ENCODE measurements at places on chromosomes 2 and 18. TPM values are rescaled to one million over a fixed set of nuclear protein-coding genes. Genes with fewer than 3 reads are reported as not detected.

DNA sequence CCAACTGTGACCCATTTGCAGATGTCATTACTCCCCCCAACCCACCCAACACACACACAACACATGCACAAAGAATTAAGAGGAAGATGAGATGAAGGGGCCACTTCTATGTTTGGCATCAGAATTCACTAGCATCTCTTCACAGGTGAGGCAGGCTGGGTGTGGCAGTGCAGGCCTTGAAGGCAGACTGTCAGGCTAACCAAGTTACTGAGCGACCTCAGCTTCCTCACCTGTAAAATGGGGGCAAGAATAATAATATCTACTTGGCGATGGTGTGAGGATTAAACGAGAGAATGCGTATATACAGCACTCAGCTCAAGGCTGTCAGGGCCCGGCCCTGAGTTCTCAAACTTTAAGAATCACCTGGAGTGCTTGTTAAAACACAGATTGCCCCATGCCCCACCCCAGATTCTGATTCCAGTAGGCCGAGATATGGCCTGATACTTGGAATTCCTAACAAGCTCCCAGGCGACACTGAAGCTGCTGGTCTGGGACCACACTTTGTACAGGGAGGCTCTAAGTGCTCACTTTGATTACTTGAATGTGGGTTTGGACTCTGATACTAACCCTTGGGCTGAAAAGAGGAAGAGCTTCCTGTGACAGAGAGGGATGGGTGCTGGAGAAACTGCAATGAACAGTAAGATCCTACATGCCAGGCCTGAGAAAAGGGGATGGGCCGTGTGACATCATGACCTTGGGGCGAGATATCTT lies 1.1 kb downstream of the ACTG2 start:
- no peak for DNase-seq
- H3K4me1 ChIP-seq, result no peaks in the 10 kb centered on the region
- no peak overlapping the region for H3K4me3 ChIP-seq
- H3K36me3 ChIP-seq, result no peaks in the 10 kb centered on the region
- H3K27me3 ChIP-seq, result peaks cover 4% of the 10 kb centered on the region
- H3K27ac ChIP-seq, result no peak overlapping the region

- no peaks in the 10 kb centered on the region for H3K36me3 ChIP-seq
- no peaks in the 10 kb centered on the region for H3K4me1 ChIP-seq
- H3K27ac ChIP-seq, result no peak overlapping the region
These were observed 55.7 kb upstream of the ACTR3 start for GRCh38 chr2:113834051-113834730.

DNA sequence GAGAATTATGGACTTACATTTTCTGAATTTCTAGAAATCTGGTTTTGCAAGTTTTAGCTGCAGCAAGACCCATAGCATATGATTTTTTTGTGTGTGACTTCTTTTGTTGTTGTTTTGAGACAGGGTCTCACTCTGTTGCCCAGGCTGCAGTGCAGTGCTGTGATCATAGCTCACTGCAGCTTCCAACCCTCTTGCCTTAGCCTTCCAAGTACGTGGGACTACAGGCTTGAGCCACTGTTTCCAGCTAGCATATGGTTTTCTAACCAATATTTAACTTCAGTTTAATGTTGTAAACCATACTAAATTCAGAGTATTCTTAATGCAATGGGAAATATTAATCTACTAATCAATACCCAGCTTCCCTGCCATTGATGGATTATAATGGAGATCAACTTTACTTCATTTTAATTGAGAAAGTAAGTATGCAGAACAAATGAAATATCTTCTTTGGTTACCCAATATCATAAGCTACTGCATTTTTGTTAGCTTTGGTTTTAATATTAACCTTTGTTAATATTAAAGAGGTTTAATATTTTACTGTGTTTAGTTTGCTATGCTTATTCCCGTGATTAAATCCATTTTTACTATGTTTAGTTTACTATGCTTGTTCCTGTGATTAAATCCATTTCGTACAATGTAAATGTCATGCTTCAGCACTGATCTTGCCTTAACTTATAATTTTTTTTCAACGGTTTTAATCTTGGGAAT lies 273.4 kb upstream of the TMEFF2 start:
- no peak overlapping the region for H3K27ac ChIP-seq
- H3K4me3 ChIP-seq, result no peak overlapping the region
- no peaks in the 10 kb centered on the region for H3K4me1 ChIP-seq
- no peaks in the 10 kb centered on the region for H3K36me3 ChIP-seq
- H3K27me3 ChIP-seq, result no peaks in the 10 kb centered on the region

- no peaks in the 10 kb centered on the region for H3K36me3 ChIP-seq
- no peak for DNase-seq
- no peak overlapping the region for H3K4me3 ChIP-seq
- no peak overlapping the region for H3K27ac ChIP-seq
- H3K4me1 ChIP-seq, result no peaks in the 10 kb centered on the region
These were observed 120.0 kb upstream of the TTN start for GRCh38 chr2:178927173-178927572.

DNA sequence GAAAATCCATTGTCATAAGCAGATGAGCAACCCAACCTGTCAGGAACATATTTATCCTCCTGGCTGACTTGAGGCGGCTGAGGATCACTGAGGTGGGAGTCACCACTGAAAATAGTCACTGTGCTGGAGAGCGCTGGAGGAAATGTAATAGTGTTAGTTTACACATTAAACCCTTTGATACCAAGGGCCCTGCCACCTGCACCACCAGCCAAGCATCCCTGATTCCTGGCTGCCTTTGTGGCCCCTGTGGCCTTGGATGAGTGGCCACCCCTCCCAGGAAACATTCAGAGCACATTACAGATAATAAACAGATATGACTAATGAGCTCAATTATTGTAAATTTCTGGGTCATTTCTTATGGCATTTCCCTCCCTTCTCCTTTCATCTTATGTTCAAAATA lies 105.9 kb downstream of the LYPD1 start:
- H3K27me3 ChIP-seq, result no peaks in the 10 kb centered on the region
- no peaks in the 10 kb centered on the region for H3K4me1 ChIP-seq
- DNase-seq, result no peak
- no peak overlapping the region for H3K27ac ChIP-seq

- H3K4me3 ChIP-seq, result no peak overlapping the region
- no peaks in the 10 kb centered on the region for H3K4me1 ChIP-seq
- no peaks in the 10 kb centered on the region for H3K27me3 ChIP-seq
- H3K36me3 ChIP-seq, result no peaks in the 10 kb centered on the region
- no peak for DNase-seq
These were observed 42.7 kb upstream of the REG3G start for GRCh38 chr2:78982638-78983330.

DNA sequence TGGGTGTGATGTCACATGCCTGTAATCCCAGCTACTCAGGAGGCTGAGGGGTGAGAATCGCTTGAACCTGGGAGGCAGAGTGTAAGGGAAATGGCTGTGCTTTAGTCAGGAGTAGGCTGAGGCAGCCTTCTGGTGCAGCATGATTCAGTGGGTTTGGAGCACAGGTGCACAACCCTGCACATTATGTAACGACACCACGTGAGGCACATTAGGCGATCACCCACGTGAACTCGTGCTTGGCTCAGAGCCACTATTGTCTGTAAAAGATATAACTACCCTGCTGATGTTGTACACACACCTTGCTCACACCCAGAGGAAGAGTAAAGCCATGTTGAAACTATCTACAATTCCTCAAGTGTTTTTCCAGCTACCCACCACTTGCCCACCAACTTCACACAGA lies 54.8 kb upstream of the ZC3H15 start:
- H3K27ac ChIP-seq, result no peak overlapping the region
- H3K4me1 ChIP-seq, result peaks cover 7% of the 10 kb centered on the region
- no peak overlapping the region for H3K4me3 ChIP-seq
- no peak for DNase-seq
- no peaks in the 10 kb centered on the region for H3K27me3 ChIP-seq

- no peak overlapping the region for H3K27ac ChIP-seq
- H3K27me3 ChIP-seq, result no peaks in the 10 kb centered on the region
- DNase-seq, result no peak
- no peak overlapping the region for H3K4me3 ChIP-seq
- H3K36me3 ChIP-seq, result peaks cover 32% of the 10 kb centered on the region
These were observed 900 bp downstream of the C18orf32 start for GRCh38 chr18:49486134-49486533.

DNA sequence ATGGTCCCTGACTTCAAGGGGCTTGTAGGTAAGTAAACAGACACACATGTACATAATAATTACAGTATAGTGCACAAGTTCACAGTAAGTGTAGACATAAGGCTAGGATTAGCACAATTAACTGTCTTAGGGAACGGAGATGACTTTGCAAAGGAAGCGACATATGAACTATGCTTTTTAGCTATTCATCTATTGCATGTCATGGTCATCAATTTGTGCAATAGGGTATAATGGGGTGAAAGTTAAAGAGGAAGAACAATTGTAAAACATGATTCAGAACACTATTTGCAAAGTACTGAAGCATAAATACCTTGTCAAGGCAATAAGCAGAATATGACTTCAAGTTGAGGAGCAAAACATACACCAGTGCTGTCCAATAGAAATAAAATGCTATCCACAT lies 112.3 kb upstream of the SLC8A1 start:
- H3K4me3 ChIP-seq, result no peak overlapping the region
- no peaks in the 10 kb centered on the region for H3K4me1 ChIP-seq
- H3K27me3 ChIP-seq, result no peaks in the 10 kb centered on the region
- no peak overlapping the region for H3K27ac ChIP-seq

- no peaks in the 10 kb centered on the region for H3K36me3 ChIP-seq
- no peak overlapping the region for H3K4me3 ChIP-seq
- DNase-seq, result no peak
- no peaks in the 10 kb centered on the region for H3K4me1 ChIP-seq
These were observed 102.2 kb upstream of the MSH2 start for GRCh38 chr2:47300609-47301276.

GRCh38 chr2:233940376-233941276 lies 23.5 kb downstream of the TRPM8 start:
- no peaks in the 10 kb centered on the region for H3K36me3 ChIP-seq
- no peak overlapping the region for H3K27ac ChIP-seq
- H3K27me3 ChIP-seq, result peaks cover 11% of the 10 kb centered on the region
- no peak overlapping the region for H3K4me3 ChIP-seq
- no peak for DNase-seq

DNA sequence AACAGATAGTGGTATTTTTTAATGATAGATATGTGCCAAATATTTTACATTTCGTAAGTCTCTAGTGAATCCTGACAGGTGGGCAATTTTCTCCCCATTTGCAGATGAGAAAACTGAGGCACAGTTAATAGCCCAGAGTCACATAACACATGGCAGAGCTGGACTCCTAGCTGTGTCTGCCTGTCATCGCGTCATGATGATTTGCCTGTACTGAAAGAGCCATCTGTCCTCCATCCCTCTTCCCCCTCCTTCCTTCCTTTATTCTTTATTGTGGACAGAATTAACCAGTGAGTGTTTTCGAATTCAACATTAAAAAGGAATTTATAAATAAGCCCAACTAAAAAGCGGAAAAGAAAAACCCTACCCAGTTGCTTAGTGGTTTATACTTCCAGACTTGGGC lies 3.2 kb downstream of the DNAJB2 start:
- H3K27ac ChIP-seq, result no peak overlapping the region
- no peak for DNase-seq
- peaks cover 18% of the 10 kb centered on the region for H3K36me3 ChIP-seq
- H3K4me1 ChIP-seq, result peaks cover 10% of the 10 kb centered on the region
- H3K27me3 ChIP-seq, result no peaks in the 10 kb centered on the region

- H3K36me3 ChIP-seq, result peaks cover 71% of the 10 kb centered on the region
- H3K4me1 ChIP-seq, result no peaks in the 10 kb centered on the region
- DNase-seq, result no peak
These were observed 30.7 kb downstream of the XRCC5 start for GRCh38 chr2:216139884-216140283.

DNA sequence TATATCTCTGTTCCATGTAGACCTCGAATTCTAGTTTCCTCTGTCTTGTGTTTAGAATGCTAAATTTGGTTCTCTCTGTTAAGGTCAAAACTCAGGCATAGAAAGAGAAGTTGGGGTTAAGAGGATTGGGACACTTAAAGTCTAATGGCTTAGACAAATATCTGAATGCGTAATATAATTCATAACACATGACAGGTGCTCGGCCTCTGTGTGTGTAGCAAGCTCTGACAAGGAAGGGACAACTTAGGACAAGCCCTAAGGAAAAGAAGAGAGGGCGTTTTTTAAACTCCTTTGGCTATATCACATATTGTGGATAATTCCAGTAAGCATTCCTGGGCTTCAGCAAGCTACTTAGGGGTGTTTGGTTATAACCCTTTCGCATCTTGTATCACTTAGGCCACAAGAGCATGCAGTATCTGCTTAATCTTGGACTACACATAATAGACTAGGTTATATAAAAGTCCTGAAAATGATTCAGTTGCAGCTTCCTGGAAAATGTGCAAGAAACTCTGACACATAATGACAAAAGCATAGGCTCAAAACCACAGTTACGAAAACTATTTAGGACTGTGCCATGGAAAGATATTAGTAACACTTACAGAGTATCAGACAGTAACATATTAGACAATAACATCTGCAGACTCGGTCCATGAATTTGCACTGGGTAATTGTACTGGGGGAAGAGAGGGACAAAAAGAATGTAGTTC lies 16.1 kb upstream of the CREB1 start:
- H3K27me3 ChIP-seq, result no peaks in the 10 kb centered on the region
- no peaks in the 10 kb centered on the region for H3K4me1 ChIP-seq
- DNase-seq, result no peak
- no peak overlapping the region for H3K4me3 ChIP-seq
- H3K36me3 ChIP-seq, result no peaks in the 10 kb centered on the region
- peak overlapping the region; percentile 31 for H3K27ac ChIP-seq

- no peaks in the 10 kb centered on the region for H3K27me3 ChIP-seq
- no peak overlapping the region for H3K4me3 ChIP-seq
- DNase-seq, result no peak
- no peaks in the 10 kb centered on the region for H3K4me1 ChIP-seq
- H3K27ac ChIP-seq, result no peak overlapping the region
These were observed 562.1 kb downstream of the TMX3 start for GRCh38 chr18:68152770-68153169.

DNA sequence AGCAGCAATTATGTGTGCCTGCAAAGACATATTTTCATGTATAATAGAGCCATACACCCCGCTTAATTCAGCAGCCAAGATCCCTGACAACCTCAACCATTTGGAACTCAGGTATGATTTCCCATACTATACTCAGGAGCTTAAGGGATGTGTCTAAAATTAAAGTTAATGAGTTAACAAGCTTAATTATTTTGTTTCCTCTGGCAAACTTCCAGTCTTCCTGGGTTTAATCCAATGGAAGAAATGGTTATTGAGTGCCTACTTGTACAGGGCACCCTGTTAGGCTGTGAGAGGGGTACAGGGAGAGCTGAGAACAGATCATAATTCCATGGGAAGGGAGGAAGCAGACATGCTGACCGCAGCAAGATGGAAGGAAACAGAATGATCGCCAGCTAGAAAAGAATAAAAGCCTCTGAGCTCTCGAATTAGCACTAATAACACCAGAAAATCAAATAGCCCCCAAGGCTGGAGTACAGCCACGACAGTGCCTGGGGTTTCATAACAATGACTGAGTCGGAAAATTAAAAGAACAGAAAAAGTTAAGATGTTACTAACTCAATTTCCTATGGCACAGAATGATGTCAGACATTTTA lies 20.8 kb upstream of the CEP68 start:
- H3K36me3 ChIP-seq, result no peaks in the 10 kb centered on the region
- H3K27me3 ChIP-seq, result no peaks in the 10 kb centered on the region
- H3K4me3 ChIP-seq, result no peak overlapping the region
- H3K27ac ChIP-seq, result no peak overlapping the region
- H3K4me1 ChIP-seq, result peaks cover 6% of the 10 kb centered on the region

The TMEM163 gene
- 46.9 TPM for polyA plus RNA-seq

The CD8B2 gene
- 0.13 TPM for polyA plus RNA-seq

The CD8A gene
- 3.7 TPM for polyA plus RNA-seq

The SIX3 gene
- 0.02 TPM for polyA plus RNA-seq

The ITPRIPL1 gene
- 1.1 TPM for polyA plus RNA-seq

The CLHC1 gene
- 2.3 TPM for polyA plus RNA-seq

The TEX44 gene
- polyA plus RNA-seq, result not detected

The NXPH2 gene
- not detected for polyA plus RNA-seq

The TRIM43B gene
- not detected for polyA plus RNA-seq

The ATOH8 gene
- 63.3 TPM for polyA plus RNA-seq
